Ascending aorta (tissue), 2 donors: ENCODE measurements at places on chromosomes 4 and X. TPM values are rescaled to one million over a fixed set of nuclear protein-coding genes. Genes with fewer than 3 reads are reported as not detected.

BEX1 gene
- not detected for total RNA-seq

AP1S2 gene
- 99.3 TPM for total RNA-seq

RCHY1 gene
- total RNA-seq = 16.2 TPM

SYTL5 gene
- not detected for total RNA-seq

WAS gene
- 29.5 TPM for total RNA-seq

NDNF gene
- 1.9 TPM for total RNA-seq

FAM53A gene
- not detected for total RNA-seq

MXRA5 gene
- 0.21 TPM for total RNA-seq

SYAP1 gene
- total RNA-seq = 14.2 TPM

PLXNB3 gene
- 99.1 TPM for total RNA-seq

TMEM271 gene
- not detected for total RNA-seq

CXCL10 gene
- total RNA-seq = not detected

TRAM1L1 gene
- total RNA-seq = 0.43 TPM

SCLT1 gene
- 7.0 TPM for total RNA-seq

TAF7L gene
- not detected for total RNA-seq

MTCP1 gene
- 6.1 TPM for total RNA-seq
